Fibroblast of skin of right biceps (primary cell): ENCODE measurements at places on chromosomes 2 and 18.

DNA sequence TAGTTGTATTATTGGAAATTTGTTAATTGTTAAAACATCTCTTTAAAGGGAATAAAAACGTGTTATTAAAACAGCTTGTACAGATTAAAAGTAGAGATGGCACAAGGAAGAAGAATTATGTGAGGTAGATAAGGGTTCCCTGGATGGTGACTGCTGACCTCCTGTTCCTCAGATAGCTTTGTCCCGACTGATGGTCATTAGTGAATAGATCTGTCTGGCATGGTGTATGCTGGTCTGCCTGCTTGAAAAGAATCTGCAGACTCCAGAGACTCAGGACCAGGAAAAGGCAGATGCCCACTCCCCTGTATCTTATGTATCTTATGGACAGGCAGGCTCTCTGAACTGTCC is 5.6 kb upstream of the FARP2 start:
- no peak for DNase-seq

GRCh38 chr2:98350411-98350810 is 4.2 kb downstream of the CNGA3 start:
- no peak for DNase-seq

- no peak for DNase-seq
These were observed 104.9 kb downstream of the TRABD2A start for GRCh38 chr2:84776011-84776410.

DNA sequence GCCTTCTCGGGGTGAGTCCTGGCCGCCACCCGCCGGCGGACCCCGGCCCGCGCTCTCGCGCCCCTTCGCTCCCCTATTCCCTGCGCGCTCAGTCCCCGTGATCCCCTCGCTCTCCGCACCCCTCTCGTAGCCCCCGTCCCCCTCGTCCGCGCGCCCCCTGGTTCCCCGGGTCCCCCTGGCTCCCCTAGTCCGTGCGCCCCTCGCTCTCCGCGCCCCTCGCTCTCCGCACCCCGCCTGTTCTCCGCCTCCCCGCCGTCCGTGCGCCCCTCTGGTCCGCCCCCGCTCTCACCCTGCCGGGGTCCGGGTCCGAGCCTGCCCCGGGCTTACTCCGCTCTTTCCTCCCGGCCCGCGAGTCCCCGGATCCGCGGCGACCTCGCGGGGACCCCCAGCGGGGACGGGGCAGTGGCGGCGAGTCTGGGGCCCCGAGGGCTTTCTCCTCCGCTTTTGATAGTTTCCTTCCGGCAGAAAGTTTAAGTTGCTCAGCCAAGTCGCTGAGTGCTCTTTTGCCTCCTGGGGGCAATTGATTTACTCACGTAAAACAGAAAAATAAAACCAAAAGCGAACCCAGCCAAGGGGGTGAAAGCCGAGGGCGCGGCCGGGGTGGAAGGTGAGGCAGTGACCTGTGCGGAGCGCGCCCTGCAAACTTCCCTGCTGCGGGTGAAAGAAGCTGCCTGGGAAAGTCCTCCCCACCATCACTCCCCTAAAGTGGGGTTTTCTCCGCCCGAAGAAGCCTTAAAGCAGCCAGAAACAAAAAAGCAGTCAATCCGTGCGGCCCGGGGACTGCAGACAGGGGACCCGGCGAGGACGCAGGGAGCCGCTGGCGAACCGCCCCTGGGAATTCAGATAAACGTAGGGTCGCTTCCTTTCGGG is 568 bp downstream of the RAB31 start:
- no peak for DNase-seq

DNA sequence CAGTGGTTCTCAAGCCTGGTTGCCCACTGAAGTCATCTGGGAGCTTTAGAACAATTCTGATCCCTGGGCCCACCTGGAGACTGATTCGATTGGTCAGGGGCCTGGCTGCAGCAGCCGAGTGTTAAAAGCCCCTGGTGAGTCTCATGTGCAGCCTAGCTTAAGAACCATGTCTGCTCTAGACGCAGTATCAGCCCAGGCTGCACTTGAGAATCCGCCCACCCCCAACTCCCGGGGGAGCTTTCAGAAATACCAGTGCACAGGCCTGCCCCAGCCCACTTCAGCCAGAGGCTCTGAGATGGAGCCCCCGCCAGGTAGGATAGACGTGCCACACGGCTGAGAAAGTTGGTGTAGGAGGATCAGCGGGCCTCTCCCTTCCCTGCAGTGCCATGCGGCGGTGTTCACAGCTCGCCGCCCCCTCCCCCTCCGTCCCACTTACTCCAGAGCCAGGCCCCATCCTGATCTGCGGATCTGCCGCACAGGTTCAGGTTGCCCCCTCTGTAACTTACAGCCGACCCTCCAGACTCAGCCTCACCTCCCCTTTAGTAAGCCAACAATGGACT is 209.0 kb upstream of the RAB12 start:
- DNase-seq: no peak

- no peak for DNase-seq
These were observed 51.8 kb downstream of the KCNG2 start for GRCh38 chr18:79849328-79850207.

GRCh38 chr2:68121873-68122679 is 35.6 kb upstream of the PNO1 start:
- DNase-seq: peak; percentile 78

DNA sequence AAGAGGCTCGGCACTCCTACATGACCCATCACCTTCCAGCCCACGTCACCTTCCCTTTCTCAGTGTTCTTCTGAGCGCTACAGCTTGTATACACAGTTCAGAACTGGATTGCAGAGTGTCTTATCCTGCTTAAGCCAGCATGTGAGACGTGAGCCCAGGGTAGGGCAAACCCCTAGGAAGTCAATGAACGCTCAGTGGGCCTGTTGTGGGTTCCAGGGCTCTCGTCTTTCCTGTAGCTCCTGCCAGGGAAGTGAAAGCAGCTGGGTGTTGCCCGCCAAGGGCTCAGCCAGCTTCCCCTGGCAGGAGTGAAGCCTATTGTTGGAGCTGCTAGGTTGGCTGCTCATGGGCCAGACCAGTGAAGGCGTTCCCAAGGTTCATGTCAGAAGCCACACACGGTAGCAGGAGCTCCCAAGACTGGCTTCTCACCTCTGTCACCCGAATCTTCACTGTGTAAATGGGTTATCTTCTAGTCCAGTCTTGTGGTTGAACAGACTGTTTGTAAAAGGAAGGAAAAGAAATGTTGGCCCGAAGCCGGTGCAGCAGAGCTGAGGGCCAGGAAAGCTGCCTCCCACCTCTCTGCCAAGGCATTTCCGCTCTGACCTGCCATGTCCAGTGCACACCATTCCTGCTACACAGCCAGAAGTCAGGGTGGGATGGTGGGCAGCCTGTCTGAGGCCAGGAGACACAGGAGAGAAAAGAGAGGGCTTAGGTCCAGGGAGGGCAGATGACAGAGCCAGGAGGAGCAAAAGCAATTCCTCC is 69.6 kb upstream of the RMDN2 start:
- DNase-seq: no peak

DNA sequence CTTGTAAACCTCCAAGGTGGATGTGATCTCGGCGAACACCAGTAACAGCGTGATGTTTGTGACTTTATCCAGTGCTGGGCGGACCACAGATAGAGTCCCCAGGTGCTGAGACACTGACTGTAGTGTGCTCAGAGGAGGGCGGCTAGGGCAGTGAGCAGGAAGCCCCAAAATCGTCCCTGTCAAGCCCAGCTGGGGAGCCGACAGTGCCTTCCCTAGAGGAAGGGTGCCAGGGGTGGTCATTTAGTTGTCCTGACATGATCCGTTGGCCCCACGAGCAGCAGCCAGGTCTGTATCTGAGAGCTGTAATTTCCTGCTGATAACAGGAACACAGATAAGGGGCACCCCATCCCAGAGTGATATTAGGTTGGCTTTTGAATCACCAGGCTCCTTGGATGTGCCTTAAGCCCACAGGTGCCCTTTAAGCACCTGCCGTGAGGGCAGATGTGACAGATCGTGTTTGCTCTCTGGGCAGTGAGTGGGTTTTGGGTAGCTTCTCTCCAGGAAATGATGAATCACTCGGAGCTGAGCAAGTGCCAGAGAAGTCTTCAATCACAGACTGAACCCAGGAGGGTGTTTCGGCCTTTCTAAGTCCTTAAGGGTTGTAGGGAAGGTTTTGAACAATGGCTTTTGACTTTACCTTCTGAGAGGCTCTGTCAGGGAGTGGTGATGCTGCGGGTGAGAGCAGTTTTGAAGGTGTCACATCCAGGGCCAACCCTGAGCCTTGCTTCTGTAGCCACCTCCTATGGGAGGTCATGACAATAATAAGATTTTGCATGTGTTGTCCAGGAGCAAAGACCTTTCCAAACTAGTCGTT is 7.7 kb downstream of the LPIN1 start:
- peak; percentile 47 for DNase-seq

DNA sequence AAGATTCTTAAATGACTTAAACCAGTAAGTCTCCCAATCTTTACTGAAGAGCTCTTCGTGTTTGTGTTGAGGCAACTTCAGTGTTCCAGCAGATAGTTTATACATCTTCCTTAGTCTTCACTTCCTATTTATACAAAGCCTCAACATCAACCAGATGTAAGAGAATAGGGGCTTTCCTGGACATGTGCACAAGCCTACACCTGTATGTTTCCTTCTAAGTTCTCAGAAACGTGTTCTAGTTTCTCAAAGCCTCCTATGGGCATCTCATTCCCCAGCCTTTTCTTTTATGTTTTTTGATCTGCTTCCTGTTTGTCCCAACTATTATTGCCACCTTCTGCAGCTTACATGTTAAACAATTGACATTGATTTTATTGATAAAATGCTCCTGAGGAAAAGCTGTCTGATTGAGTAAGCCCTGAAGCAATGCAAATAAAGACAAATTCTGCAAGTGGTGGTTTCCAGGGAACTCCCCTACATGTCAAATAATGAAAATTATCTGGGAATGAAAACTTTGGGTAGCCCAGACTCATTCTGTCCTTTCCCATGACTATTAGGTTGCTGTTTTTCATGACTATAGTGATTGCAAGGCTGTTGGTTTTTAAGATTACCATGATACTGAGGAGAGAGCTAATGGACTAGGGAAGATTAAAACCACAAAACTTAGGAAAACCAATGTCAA is 663.3 kb upstream of the ACVR2A start:
- DNase-seq: no peak

DNA sequence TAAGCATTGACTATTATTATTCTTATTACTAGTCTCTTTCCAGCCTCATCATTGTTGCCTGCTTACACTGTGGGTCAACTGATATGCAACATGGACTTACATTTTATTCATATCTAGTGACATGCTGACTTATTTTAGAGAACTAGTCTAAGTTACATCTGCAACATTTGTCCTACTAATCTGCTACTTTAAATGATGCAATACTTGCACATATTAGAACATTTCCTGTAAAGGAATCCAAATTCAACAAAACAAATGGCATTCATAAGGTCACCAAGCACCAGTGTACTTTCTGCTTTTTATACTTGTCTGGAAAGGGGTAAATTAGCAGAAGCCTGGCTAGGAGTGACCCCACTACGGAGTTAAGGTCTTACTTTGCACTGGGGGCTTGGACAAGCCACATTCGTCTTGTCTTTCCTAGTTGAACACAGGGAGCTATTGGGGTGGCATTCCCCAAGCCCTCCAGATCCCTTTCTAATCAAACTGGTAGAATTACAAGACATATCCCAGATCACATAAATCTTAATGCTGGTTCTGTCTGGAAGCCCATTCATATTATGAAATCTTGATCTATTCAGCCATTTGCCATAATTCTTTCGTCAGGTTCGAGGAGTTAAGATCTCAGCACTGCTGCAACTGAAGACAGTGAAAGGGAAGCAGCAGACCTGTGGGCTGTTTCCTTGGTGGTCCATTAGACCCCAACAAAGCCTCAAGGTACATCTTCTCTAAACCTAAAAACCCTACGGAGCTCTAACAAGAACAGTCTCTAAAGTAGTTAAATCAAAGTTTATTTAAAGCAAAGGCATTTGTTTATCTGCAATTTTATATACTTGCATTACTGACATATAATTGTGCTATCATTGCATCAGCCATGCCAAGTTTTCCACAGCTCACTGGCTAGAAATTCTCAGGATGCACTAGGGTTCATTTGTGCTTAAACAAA is 49.9 kb upstream of the RTN4 start:
- peak; percentile 86 for DNase-seq

DNA sequence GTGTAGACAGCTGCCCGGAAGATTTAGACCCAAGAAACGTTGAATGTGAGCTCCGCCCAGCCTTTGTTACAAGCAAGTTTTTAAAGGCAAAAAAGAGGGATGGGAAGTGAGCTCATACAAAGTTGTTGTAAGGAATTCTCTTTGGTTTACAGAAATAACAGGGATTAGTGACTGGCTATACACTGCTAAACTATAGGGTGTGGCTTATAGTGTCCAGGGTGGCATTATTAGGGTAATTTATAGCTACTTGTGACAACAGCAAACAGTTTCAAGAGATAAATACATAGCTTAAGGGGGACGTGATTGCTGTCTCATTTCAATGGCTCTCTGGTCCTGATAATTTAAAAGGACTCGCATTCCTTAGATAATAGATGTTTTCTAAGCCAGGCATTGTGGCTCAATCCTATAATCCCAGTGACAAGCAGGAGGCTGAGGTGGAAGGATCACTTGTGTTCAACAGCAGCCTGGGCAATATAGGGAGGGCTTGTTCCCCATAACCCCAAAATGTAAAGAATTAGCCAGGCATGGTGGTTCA is 66.5 kb upstream of the TGIF1 start:
- no peak for DNase-seq

GRCh38 chr2:145655165-145655765 is 1135.3 kb upstream of the ZEB2 start:
- DNase-seq: no peak

DNA sequence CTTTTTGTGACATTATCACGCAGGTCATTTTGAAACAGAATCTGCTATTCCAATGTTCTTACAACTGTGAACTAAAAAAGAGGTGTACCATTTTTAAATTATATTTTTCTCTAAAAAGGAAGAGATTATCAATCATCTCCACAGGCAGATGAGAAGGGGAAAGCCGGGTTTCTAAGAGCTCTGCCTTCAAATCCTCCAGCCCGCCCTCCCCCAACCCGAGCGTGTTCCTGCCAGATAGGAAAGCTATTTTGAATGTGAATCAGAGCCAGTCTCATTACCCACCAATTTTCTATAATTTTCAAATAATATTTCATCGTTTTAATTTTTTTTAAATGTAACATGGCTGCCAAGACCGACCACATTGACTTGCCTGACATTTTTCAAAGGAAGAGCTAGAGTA is 65.9 kb downstream of the KCNF1 start:
- DNase-seq: no peak

GRCh38 chr18:48057018-48057417 is 126.6 kb upstream of the SMAD2 start:
- DNase-seq: no peak

DNA sequence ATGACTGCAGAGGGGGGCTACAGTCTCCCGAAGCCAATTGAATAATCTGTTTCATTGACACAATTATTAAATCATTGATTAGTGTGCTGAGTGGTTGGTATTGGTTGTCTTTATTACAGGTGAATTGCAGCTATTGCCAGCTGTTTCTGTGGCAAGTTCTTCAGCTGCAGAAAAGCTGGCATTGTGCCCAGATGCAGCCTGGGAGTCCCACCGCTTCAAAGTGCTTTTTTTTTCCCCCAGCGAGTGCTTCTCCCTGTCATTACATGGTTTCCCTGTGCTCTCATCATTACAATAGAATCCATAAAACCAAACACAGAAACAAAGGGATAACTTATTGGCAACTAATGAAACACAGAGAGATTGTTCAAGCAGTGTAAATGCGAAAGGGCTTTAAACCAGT is 164.7 kb downstream of the GRB14 start:
- DNase-seq: peak; percentile 21
